ENCODE measurements at places on chromosomes 6 and 20.
A peak's percentile ranks its signal among the peaks of the same experiment; 100 is the strongest.

DNA sequence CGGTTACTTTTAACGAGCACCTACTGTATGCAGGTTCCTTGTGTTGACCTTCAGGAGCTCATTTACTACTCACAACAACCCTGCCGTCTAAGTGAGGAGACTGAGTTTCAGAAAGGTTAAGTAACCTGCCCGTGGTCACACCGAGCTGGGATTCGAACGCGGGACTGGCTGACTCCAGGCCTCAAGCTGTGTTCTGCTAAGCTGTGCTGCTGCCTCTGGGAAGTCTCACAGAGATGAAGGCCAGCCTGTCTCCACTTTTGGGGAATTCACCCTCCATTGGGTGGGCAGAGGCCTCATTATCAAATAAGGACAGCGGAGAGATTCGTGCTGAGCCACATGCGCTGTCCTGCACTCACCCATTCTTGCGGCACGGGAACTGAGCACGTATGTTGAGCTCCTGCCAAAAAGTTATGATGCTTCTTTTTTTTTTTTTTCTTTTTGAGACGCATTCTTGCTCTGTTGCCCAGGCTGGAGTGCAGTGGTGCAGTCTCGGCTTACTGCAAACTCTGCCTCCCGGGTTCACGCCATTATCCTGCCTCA is 25.9 kb upstream of the MYT1 start:
- no peak for DNase-seq

- no peak for DNase-seq
Measured at GRCh38 chr6:163252061-163252591, 162.4 kb upstream of the QKI start.

- DNase-seq: no peak
Measured at GRCh38 chr6:1162367-1163275, 149.3 kb upstream of the FOXQ1 start.

DNA sequence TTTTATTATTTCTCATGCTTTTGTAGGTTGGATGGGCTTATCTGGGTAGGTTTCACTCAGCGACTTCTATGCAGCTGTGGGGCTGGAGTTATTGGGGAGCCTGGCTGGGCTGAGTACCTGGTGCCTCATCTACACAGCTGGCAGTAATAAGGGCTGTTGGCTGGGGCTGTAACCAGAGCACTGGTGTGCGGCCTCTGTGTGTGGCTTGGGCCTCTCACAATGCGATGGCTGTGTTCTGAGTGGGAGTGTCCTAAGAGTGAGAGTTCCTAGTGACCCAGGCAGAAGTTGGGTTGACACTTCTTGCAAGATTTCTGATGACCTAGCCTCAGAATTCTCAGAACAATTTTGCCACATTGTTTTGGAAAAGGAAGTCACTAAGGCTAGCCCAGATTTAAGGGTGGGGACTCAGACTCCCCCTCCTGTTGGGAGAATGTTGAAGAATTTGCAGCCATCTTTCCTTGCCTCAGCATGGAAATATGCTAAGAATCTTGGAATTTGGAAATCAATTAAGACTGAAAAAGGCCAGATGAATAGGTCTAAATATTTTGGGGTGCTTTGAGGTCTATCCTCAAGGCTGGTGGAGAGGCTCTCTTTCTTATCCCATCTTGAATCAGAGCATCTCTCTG is 158.8 kb downstream of the SCP2D1 start:
- no peak for DNase-seq

DNA sequence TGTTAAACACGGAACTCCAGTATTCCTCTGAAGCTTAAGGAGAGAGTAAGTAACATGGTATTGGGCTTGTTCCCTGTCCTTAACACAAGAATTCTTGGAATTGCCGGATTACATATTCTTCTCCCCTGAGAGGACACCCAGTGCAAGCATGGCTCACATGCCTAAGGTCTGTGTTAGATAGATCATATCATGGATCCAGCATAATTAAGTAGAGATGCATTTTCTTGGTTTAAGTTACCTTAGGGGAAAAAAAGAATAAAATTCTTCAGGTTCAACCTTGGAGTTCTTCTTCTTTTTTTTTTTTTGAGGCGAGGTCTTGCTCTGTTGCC is 53.9 kb downstream of the AKAP12 start:
- DNase-seq: no peak

DNA sequence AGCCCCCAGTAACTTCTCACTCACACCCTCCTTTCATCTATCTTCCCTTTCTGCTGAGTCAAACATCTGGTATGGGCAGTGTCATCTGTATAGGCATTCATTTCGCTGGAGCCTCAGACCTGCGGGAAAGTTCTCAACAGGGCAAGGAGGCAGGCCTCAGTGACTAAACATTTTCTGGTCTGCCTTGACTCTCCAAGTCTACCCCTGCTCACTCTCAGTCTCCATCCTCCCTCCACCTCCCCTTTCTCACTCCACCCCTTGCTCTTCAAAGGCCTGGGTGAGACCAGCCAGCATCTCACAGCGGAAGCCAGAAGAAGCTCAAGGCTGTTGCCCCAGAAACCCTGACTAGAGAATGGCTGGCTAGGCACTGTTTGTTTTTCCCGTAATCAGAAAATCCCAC is 105.0 kb upstream of the BEND6 start:
- no peak for DNase-seq

- peak; percentile 66 for DNase-seq
Measured at GRCh38 chr6:105608711-105609374, 206.0 kb upstream of the PREP start.

DNA sequence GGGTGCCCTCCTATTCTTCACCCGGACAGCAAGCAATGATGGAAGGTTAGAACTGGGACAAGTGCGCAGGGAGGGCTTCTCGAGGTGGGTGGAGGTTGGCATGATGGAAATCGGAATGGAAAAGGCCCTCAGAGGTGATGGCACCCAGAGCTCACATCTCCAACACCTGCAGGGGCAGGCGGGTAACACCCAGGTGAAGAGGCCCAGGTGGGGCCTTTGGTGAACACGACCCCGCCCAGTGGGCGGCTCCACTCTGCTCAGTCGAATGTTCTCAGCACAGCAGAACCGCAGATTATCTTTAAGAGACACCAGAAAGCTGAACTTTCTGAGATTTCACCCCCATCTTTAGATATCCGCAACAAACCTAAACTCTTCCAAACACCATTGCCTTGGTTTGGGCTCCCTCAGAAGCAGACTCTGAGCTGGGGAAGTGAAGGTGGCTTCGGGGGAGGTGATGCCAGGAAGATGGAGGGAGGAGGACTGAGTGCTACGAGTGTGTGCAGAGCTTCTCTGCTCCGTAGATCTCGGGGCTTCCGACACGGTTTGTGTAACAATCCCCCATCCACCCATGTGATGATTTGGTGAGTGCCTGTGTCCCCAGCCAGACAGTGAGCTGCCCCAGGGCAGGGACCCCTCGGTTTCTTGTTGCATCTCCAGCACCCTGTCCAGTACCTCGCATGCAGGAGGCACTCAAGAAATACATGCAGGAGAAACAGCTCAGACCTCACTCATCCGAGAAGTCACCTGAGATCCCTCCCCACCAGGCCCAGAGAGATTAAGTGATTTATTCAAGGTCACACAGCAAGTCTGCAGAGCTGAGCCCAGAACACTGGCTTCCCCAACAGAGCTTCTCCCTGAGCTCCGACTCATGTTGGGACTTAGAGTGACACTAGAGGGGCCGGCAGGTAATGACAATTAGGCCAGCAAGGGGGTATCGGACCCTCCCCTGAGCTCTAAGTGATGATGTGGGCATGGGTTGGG is 45.4 kb downstream of the BPIFB1 start:
- no peak for DNase-seq

- DNase-seq: peak; percentile 28
Measured at GRCh38 chr6:107489636-107490565, at the start of gene SOBP. SOBP (plus strand) TSS chr6:107490117; CDS start chr6:107490617, 500 bp downstream.

DNA sequence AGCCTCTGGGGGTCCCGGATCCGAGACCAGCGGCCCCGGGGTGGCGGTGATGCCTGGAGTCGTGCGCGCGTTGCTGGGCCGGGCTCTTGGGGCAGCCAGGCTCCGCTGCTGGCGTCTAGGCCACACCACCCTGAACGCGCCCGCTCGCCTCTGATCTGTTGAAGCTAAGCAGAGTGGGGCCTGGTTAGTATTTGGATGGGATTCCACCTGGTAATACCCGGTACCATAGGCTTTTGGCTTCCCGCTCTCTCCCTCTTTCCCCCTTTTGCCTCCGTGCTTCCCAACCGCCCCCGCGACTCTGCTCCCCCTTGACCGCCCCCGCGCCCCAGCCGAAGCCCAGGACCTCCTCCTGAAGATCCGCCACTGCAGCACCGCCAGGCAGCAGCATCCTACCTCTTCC is 1383.5 kb upstream of the DEFB115 start:
- no peak for DNase-seq

DNA sequence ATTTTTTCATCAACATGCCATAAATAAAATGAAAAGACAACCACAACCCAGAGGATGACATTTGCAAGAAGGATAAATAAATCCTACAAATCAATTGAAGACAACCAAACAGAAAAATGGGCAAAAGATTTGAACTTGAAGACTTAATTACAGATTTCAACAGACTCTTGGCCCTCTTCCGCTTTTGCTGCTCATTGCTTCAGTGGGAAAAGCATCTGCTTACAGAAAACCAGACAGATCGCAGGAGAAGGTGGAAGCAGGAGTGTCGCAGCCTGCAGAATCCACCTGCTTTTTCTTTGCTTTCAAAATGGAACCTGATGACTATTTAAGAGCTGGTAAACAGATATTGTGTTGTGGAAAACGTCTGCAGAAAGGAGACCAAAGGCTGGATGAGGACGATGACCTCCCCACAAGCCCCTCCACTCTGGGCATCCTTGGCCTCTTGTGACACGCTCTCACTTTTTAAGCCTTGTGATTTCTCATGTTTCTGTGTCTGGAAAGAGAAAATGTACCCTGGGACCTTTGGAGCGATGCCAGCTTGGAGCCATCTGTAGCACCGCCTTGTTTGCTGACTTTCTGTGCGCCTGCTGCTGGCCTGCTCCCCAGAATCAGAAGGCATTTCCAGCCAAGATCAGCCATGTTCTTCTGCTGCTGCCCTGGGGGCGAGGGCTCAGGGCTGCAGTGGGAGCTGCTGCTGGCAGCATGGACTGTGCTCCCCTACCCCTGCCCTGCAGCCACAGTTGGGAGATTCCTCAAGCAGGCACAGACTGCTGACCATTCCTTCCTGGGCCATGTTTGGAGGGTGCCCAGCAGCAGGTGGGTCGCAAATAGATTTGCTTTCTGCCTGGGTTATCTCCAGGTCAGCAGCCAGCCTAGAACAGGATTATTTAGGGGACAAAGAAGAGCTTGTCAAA is 3.6 kb upstream of the CSTL1 start:
- DNase-seq: no peak

DNA sequence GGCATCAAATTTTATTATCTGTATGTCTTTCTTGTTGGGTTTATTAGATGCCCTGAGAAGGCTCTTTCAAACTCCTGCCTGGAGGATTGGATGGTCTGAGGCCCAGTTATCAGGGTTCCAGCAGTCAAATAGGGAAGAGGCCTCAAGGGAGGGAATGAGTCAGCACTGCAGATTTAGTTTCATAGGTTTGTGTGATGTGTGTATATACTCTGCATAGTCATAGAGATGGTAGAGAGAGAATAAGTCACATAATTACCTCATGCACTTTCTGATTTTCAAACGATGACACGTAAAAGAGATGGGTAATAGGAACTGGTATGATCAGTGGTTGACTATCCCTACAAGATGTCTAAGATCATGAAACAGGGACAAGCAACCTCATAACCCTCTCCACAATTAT is 82.1 kb downstream of the ADAT2 start:
- peak; percentile 15 for DNase-seq

- no peak for DNase-seq
Measured at GRCh38 chr20:39019805-39020325, 57.7 kb downstream of the DHX35 start.

- no peak for DNase-seq
Measured at GRCh38 chr6:107314531-107314939, 144.8 kb downstream of the PDSS2 start.

GRCh38 chr20:47656318-47656717 is 129.0 kb downstream of the SULF2 start:
- no peak for DNase-seq

- DNase-seq: no peak
Measured at GRCh38 chr6:73932866-73933265, 236.9 kb downstream of the CD109 start.

DNA sequence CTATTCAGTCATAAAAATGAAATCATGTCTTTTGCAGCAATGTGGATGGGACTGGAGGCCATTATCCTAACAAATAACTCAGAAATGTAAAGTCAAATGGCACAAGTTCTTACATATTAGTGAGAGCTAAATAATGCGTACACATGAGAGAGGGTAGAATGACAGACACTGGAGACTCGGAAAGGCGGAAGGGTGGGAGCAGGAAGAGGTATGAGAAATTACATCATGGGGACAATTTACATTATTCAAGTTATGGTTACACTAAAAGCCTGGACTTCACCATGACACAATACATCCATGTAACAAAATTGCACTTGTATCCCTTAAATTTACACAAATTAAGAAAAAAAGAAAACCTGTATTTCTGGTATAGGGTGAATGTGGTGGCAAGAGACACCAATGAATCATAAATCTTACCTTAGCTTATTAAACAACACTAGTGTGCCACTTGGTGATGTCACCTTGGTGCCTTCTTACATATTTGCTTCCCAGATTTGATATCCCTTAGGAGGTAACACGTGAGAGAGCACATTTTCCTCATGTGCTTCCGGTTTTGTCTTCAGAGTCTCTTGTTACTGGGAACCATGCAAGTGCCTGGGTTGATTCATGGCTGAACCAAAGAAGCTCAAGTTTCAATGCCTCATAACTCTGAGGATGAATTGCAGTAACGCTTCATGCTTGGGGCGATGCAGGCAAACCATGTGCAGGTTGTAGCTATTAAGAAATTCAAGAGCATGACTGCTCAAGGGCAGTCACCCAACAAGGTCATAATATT is 84.6 kb downstream of the DCDC2 start:
- DNase-seq: no peak

DNA sequence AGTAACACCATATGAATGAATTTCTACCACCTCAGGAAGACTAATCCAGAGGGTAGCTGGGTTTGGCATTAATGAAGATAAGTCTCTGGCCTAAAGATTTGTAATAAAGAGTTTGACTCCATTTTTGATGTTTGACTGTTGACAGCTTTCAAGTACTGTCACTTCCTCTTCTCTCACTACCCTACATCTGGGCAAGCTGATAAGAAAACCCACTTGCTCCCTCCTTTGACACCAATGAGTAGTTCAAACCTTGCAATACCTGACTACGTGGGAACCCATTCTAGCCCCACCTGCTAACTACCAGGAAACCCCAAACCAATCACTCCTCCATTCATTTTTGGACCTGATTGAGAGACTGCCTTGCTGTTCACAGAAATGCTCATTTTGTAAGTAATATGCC is 621.5 kb downstream of the TENT5A start:
- no peak for DNase-seq

DNA sequence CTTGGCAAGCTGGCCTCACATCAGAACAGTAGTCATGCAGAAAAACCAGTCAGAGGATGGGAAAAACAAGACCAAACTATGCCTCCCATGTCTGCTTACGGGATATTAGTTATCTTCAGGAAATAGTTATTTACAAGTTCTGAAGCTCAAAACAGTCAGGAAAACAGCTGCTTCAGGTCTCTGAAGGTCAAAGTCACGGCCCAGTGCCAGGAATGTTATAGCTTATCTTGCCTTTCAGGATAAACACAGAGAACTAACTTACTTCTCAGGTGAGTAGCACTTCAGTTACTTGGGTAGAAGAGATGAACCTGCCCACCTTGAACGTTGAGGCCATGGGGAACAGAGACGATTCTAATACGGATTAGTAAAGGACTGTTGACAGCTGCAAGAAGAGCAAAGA is 310.7 kb downstream of the KIF16B start:
- no peak for DNase-seq

Measured in T1000 (cell line).